ENCODE measurements at places on chromosomes 13 and 19. TPM values are rescaled to one million over a fixed set of nuclear protein-coding genes. Genes with fewer than 3 reads are reported as not detected.
A peak's percentile ranks its signal among the peaks of the same experiment; 100 is the strongest.

DNA sequence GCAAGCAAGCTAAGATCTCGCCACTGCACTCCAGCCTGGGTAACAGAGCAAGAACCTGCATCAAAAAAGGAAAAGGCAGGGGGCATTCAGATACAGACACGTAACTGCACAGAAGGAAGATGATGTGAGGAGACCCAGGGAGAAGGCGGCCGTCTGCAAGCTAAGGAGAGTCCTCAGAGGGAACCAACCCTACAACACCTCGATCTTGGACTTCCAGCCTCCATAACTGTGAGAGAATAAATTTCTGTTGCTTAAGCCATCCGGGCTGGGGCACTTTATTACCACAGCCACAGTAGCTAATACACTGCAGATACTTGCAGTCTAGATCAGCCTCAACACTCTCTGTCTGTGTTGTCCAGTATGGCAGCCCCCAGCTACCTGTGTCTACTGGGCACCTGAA lies 7.9 kb downstream of the TICAM1 start:
- DNase-seq = no peak

GRCh38 chr19:18605196-18605545 lies 1.4 kb downstream of the CRLF1 start:
- DNase-seq = no peak

GRCh38 chr19:2454962-2455850 lies 1.6 kb downstream of the LMNB2 start:
- DNase-seq = no peak

DNA sequence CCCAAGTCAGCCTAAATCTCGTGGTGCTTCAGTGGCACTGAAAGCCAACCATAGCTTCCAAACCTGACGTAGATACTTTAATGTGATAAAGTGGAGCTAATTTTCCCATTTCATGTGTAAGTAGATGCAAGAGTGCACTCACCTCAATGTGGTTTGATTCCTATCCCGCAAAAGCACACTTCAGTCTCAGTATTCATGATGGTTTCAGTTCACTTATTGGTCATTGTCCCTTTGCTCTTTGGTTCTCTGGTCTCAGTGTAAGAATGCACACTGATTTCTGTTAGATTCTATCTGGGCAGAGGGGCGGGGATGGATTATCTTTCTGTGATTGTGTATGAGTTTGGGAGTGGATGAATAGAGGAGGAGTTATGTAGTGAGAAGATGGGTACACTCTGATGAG lies 340.6 kb downstream of the KCNRG start:
- no peak for DNase-seq

- DNase-seq = peak; percentile 58
These were observed 31.2 kb downstream of the KEAP1 start for GRCh38 chr19:10471909-10472308.

DNA sequence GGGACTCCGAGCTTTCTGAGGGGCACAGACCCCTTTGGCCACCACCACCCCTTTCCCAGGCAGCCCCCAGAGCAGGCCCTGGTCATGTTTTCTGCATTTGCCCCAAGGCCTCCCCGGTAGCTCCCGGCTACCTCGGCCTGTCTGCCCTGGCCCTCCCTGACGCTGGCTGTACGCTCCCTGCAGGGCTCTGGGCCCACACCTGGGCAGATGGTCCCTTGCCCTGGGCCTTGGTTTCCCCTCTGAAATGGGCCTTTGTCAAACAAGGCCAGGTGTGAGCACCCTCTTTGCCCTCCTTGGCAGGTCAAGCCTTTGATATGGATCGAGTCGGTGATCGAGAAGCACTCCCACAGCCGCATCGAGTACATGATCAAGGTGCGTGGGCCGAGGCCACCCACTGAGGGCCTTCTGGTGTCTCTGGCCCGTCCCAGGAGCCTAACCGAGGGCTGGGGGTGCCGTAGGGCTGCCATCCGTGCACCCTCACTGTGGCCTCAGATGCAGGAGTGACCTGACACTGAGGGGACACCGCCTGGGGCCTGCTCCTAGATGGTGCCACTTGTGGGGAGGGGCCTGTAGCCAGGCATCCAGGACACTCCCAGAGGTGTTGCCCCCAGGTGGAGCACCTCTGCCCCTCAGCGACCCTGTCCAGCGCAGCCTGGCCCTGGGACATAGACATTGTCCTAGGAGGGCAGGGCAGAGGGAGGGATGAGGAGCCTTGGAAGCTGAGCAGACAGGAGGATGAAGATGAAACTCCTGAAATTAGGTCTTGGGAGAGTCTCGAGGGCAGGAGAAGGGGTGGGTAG lies 30.3 kb downstream of the AP1M1 start:
- DNase-seq = no peak

DNA sequence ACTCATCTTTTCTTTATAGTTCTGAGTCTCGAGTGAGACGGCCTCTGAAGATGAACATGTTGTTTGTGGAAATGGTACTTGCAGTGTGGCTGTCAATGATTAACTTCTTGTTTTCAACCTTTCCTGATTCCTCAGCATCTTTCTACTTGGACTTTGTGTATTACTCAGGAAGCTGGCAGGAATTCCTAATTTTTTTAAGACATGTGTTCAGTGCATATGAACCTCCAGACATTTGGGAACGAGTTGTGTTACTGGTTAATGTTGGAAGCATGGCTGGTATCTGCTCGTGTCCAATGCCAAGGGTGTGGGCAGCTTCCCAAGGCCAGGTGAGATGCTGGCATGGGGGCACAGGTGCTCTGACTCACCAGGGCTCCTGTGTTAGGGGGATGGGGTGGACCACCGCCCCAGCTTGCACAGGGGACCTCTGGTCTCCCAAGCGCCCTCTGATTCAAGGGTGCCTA lies 61.1 kb upstream of the MCF2L start:
- DNase-seq = no peak

GRCh38 chr13:25149711-25150110 lies 22.4 kb downstream of the AMER2 start:
- DNase-seq = no peak

- peak; percentile 41 for DNase-seq
These were observed 560 bp downstream of the TMEM86B start for GRCh38 chr19:55228015-55228391.

GRCh38 chr13:29847501-29847983 lies 2.9 kb downstream of the UBL3 start:
- DNase-seq = peak; percentile 41

Gene BCL3
- 45.7 TPM for polyA plus RNA-seq

All from hepatocyte (in vitro differentiated cells).